ENCODE measurements at places on chromosomes 1 and 21.

GRCh38 chr1:227343206-227343605 is 24.9 kb upstream of the CDC42BPA start:
- DNase-seq: no peak

- DNase-seq: no peak
Observed at GRCh38 chr1:53508991-53509666, 49.9 kb downstream of the DMRTB1 start.

DNA sequence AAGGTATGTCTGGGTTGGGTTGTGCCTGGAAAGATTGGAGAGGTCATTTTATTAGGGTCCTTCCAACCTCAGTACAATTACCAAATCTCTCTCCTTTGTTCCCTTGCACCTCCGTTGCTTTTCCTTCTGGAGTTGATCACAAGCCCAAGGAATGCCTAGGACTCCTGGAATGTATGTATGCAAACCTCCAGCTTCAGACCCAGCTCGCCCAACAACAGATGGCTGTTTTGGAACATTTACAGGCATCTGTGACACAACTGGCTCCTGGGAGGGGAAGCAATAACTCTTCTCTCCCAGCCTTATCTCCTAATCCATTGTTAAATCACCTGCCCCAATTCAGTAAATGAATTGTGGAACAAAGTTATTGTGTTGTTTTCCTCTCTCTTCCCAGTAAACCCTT is 8.3 kb downstream of the TSACC start:
- DNase-seq: no peak

DNA sequence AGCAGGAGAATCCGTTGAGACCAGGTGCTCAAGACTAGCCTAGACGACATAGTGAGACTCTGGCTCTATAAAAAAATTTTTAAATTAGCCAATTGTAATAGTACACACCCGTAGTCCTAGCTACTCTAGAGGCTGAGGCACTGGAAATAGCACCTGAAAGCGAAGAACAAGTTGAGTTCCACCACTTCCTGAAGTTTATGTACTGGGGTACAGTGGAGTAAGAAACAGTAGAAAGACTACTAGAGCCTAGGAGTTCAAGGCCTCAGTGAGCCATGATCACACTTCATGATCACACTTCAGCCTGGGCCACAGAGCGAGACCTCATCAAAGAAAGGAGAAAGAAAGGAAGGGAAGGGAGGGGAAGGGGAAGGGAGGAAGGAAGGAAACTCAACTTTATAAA is 19.8 kb downstream of the RSBN1 start:
- DNase-seq: no peak

DNA sequence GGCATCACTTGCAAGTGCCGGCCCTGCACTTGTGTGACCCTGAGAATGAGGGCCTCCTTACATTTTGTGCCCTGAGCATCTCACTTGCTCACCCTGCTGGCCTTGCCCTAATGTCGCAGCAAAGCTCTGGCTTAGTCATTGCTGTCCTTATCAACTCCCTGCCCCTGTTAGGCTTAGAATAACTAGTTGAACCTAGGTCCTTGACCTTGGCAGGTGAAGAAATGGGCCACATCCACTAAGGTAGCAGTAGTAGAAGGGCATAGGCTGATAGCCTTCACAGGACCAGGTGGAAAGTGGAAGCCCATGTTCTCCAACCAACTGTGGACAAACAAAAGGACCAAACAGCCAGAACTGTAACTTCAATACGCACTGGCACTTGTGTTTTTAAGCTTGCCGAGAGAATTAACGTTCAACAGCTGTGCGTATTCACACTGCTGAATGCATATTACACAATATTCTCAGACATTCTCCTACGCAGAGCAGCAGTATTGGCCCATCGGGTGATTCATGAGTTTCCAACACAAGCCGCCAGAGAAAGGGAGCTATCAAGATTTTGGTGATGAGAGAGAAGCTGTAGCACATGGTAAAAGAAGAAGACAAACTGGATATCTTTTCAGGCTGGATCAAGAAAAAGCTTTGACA is 27.7 kb upstream of the PTGFRN start:
- DNase-seq: peak; percentile 48

DNA sequence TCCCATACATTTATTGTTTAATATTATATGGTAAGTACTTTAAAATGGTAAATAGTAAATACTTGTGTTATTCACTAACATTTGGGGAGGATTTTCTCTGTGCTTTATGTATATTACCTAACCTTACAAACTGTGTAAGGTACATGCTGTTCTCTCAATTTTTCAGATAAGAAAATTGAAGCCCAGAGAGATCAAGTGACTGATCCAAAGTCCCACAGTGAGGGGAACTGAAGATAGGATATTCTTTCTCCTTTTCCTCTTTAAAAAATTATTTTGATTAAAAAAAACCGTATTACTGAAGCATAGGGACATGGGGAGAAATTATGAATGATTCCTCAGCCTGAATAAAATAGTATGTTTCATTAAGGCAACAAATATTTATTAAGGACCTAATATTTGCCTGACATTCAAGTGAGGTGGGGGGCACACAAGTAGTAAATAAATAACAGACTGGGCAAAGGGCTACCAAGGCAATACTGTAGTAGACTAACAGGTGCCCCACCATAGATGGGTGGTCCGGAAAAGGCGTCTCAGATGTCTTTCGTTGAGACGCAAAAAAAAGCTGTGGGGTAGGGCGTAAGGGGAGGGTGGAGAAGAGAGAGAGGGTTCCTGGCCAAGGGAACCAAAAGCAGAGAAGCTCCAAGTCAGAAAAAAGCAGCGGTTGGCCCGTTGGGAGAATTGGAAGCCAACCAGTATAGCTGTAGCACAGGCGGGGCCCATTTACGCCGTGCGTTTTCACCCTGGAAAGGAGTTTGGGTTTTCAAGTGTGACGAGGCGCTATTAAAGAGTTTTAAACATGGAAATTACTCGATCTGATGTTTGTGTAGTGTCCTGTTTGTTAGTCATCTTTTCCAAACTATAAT is 944 bp upstream of the AGO3 start:
- peak; percentile 11 for DNase-seq

- peak; percentile 69 for DNase-seq
Observed at GRCh38 chr1:99707535-99708142, 58.8 kb downstream of the FRRS1 start.

GRCh38 chr1:198674009-198674408 is 35.2 kb downstream of the PTPRC start:
- no peak for DNase-seq

DNA sequence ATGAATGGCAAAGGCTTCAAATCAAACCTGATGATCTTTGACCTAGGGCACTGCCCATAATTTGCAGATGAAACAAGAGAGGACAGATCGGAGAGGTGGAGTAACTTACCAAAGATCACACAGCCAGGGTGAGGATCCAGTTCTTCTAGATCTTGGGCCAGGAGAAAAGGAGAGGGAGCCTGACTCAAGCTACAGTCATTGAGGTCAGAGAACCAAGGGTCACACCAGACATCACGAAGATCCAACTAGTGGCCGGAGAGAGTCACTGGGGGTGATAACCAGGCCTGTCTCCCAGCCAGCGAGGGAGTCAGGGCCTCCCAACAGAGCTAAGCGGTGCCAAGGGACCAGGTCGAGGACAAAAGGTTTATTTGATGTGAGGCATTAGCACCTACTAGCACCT is 115.0 kb downstream of the RIPK4 start:
- DNase-seq: no peak

- DNase-seq: no peak
Observed at GRCh38 chr1:171780583-171781175, 781 bp upstream of the METTL13 start.

DNA sequence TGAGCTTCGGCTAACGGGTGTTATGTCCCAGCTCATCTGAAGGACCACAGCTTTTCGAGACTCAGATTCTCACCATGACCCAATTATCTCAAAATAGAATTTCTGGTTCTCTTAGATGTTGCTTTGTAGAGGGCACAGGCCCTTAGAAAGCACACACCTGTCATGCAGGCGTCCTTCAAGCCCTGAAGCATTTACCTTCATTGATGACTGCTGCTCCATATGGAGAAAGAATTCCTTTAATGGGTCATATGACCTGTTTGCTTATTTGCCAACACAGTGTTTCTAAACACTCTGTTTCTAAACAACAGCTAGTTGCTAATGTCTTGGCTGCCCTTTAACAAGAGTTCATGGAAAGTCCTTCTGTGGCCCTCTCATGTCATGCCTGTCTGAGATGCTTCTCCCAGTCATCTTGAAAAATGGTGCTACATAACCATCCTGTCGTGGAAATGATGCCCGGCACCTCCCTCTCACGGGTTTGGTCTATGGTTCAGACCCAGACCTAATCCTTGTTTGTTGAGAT is 495.7 kb downstream of the KIF26B start:
- DNase-seq: no peak

DNA sequence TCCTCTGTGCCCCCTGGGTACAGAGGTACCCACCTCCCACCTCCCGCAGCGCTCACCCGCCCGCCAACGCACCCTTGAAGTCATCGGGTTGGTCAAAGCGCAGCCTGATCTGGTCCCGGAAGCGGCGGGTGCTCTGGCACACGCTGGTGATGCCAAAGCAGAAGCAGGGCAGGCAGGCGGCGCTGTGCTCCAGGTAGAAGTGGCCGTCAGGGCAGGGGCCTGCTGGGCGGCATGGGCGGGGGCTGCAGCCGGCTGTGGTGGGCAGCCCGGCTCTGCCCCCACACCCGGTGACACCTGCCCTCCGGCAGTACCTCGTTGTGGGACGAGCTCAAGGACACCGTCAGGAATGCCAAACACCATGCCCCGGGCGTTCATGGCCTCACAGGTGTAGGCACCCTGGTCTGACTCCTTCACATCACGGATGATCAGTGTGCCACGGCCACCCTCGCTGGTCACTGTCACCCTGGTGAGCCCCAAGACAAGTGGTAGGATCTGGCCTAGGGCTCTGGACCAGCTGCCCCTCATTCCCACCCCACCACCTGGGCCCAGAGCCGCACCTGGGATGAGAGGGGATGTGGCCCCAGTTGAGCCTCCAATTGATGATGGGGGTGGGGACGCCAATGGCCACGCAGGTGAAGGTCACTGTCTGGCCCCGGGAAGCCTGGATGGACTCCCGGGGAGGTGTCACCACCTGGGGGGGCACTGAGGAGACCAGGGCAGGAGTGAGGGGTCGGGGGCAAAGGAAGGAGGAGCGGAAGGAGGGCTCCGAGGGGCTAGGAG is 52.5 kb downstream of the HSPG2 start:
- no peak for DNase-seq

DNA sequence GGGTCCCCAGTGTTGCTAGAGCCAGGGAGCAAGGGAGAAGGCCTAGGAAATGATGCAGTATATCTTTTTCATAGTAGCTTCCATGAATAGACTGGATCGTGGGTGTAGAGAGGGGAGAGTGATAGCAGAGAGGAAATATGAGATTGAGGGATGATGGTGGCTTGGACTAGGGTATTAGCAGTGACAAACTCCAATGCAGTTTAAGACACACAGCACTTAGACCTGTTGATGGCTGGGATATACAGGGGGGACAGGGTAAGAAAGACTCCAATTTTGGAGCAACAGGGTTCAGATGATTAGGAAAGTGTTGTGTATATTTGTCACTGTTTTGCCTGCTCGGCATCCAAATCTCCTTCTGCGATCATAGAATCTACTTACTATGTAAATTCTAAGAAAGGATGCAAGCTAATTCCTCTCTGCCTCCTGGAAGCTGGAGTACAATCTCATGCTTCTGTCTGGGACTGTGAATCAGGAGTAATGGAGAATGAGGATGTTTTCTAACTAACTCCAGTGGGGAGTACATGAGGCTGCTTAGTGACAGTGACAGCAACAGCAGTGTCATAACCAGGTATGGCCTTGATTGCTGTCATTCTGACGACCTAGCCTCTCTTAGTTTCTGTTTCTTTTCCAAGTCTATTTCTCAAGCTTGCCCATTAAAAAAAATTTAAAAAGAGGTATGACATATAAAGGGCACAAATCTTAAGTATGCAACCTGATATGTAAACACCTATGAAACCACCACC is 47.5 kb downstream of the SYDE2 start:
- no peak for DNase-seq

DNA sequence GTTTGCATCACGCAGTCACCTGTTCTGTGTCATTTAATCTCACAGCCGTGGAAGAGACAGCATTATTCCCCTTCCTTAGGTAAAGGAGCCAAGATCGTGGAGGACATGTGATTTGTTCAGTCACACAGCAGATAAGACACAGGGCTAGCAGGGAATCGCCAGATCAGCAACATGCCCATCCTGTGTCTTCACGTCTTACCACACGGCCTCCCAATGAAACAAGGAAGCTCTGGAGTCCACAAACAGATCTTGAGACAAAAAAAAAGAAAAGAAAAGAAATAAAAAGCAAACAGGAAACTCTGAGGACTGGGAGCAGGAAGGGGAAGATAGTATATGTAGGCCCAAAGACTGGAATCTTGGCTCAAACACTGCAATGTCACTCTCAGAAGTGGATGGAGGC is 155.3 kb downstream of the ADSS2 start:
- no peak for DNase-seq

GRCh38 chr21:46095814-46096595 is 1.9 kb upstream of the COL6A2 start:
- no peak for DNase-seq

DNA sequence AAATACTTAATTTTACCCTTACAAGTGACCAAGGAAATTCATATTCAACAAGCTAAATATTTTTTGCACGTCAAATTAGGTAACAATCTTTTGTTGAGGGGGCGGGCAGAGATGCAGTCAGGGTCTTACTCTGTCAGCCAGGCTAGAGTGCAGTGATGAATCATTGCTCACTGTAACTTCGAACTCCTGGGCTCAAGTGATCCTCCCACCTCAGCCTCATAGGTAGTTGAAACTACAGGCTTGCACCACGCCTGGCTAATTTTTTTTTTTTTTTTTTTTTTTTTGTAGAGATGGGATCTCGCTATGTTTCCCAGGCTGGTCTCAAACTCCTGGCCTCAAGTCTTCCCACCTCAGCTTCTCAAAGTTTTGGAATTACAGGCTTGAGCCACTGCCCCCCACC is 26.5 kb downstream of the PHTF1 start:
- no peak for DNase-seq

DNA sequence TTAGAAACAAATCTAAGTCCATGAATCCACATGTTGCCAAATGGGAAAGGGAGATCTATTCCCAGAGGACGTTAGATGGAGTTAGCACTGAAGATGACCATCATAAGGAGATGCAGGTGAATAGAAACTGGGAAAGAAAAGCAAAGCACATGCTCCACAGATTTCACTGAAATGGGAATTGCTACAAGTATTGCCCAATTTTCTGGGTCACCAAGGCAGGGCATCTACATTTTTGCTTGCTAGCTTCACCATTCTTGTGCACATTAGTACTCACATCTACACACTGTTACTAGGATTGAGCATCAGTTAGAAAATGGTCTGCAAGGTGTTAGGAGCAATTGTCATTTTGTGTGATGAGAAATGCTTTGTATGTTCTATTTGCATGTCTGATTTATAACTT is 99.1 kb downstream of the JAK1 start:
- no peak for DNase-seq

GRCh38 chr1:110596312-110596711 is 9.8 kb downstream of the KCNA2 start:
- DNase-seq: no peak
